Panc1 (cell line): ENCODE measurements at places on chromosomes 2 and 18.

GRCh38 chr2:212364112-212364985 lies 174.3 kb downstream of the ERBB4 start:
- no peak for DNase-seq

DNA sequence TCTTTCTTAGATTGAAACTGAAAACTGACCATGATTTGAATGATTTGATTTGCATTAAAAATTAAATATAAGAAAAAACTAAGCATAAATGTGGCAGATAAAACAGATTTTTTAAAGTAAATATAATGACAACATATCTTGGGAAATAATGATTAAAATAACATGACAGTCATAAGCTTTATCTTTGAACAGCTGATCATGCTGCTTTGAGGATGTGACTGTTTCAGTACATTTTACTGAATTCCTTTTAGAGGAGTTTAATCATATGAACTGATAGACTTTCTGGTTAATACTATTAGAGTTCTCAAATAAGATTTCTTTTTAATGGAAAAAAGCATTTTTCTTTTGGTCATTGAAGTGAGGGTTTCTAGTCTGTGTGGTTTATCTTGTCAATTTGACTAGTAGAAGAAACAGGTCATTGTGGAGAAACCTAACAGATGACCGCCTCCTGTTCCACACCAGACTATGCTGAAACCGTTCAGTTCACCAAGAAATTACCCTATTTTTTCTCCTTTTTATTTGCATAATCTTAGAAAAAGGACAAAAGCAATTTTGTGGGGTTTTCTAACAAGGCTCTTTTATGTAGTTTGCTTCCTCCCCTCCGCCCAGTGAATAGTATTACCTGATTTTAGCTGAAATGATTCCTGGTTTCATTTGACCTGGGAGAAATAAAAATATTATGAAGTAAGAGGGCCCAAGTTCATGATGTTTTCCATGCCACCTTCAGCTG lies 262.1 kb downstream of the PTGR3 start:
- DNase-seq = peak; percentile 28

- no peak for DNase-seq
Observed at GRCh38 chr18:5058768-5059695, 138.0 kb downstream of the AKAIN1 start.

DNA sequence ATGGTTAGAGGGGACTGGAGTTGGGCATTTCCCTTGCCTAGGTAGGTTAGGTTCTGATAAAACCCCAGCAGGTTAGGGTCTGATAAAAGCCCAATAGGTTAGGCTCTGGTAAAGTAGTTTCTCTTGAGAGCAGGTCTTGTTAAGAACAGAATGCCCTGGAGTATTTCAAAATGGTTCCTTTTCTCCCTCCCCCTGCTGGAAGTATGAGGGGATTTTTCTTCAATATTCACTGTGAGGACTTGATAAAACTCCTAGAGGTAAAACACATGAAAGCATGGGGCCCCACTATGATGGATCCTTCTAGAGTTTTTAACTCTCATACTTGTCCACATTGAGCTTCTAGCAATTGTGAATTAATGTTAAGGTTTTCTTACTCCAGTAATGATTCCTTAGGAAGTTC lies 27.6 kb downstream of the ANKAR start:
- DNase-seq = no peak

- peak; percentile 15 for DNase-seq
Observed at GRCh38 chr2:199861132-199861774, 10.3 kb upstream of the FTCDNL1 start.

GRCh38 chr2:95268211-95269035 lies 5.8 kb upstream of the PROM2 start:
- no peak for DNase-seq

- DNase-seq = no peak
Observed at GRCh38 chr2:149587950-149588487, 444 bp upstream of the MMADHC start.

DNA sequence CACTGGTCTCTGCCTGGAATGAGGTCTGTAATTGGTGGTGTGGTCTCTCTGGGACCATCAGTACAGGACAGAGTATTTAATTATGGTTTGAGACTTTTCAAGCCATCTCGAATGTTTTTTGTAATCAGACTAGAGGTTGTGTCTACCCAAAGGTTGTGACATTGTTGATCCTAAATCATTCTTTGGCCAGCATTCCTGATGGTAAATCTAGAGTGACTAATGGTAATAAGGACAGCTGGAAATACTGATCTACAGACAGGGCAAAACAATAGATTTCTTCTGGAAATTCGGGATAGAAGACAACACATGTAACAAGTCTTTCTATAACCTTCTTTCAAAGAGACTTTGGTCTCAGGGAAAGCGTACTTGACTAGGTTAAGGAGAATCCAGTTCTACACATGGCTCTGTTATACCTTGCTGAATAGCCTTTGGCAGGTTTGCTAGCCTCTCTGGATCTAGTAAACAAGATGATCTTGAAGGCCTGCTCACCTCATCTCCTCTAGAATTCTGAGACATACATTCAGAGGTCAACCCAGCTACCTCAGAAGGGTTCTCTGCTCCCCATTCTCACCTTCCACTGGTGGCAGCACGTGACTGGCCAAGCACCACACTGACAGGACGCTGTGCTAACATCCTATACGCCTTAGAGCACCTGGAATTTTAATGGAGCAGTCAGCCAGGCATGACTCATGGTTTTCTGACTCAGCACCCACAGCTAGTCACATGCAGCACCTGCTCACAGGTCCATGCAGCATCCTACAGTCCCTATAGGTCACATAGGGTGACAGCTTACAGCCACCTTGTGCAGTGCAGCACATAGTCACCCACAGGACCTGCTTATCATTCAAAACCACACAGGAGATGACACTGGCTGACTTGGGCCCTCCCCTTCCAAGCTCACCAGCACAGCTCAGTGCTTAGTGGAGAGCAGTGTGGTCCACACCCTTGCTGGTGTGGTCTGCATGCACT lies 12.2 kb downstream of the PLB1 start:
- peak; percentile 76 for DNase-seq

GRCh38 chr2:71851094-71851750 lies 296.4 kb downstream of the CYP26B1 start:
- no peak for DNase-seq

GRCh38 chr2:39881494-39881893 lies 102.4 kb upstream of the THUMPD2 start:
- peak; percentile 57 for DNase-seq

DNA sequence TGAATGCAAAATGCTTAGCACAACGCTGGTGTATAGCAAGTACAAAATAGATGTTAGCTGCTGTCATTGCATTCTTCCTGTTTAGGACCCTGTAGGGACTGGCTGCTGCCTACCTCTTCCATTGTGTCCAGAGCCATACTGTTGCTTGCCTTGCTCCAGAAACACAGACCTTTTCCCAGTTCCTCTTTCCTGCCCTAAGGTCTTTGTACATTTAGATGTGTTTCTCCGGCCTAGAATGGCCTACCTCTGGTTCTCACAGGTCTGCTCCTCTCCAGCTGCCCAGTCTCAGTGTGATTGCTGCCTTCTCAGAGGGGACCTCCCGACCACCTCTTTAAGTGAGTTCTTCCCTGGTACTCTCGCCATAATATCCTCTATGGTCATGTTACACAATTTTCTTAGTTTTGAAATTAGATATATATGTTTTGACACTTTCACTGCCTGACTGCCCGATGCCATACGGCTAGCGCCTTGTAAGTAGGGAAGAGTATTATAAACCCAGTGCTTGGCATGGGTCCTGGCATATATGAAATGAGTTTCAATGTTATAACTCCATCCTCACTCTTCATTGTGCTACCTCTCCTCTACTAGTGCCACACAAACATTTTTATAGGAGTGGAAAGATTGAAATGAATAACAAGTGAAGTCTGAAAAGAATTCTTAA lies 48.3 kb downstream of the RFTN2 start:
- DNase-seq = no peak

DNA sequence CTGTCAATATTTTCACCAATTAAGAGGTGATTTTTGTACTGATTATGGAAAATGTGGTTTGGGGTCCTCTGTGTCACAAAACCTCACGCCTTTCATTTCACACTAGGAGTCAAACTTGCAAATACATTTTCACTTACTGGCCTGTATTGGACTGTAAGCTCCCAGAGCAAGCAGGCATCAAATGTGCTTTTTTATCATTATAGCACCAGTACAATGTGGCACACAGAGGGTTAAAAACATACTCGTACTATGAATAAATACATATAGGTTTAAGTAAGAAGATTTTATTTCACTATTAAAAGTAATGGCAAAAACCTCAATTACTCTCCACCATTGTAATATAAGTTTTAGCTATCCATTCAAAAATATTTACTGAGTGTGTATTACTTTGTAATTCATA lies 56.7 kb downstream of the ABCB11 start:
- DNase-seq = no peak

DNA sequence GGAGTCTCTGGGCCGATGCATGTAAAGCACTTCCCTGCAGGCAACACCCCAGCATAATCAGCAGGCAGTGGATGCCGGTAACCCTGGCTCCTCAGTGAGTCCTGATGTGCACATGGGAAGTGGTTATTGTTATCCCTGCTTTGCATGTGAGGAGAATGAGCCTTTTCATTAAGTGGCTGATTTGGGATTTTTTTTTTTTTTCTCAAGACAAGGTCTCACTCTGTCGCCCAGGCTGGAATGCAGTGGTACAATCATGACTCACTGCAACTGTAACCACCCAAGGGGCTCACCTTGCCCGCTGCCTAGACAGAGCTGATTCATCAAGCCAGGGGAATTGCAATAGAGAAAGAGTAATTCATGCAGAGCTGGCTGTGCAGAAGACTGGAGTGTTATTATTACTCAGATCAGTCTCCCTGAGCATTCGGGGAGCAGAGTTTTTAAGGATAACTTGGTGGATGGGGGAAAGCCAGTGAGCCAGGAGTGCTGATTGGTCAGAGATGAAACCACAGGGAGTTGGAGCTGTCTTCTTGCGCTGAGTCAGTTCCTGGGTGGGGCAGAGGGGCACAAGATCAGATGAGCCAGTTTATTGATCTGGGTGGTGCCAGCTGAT lies 95.4 kb downstream of the SOCS6 start:
- peak; percentile 73 for DNase-seq

- no peak for DNase-seq
Observed at GRCh38 chr2:31987454-31988220, 23.2 kb downstream of the MEMO1 start.

GRCh38 chr2:113275556-113276215 lies 3.0 kb downstream of the PAX8 start:
- DNase-seq = no peak

GRCh38 chr2:187658952-187659525 lies 104.8 kb upstream of the TFPI start:
- no peak for DNase-seq

- no peak for DNase-seq
Observed at GRCh38 chr2:227761740-227762476, 16.2 kb downstream of the SCYGR8 start.

DNA sequence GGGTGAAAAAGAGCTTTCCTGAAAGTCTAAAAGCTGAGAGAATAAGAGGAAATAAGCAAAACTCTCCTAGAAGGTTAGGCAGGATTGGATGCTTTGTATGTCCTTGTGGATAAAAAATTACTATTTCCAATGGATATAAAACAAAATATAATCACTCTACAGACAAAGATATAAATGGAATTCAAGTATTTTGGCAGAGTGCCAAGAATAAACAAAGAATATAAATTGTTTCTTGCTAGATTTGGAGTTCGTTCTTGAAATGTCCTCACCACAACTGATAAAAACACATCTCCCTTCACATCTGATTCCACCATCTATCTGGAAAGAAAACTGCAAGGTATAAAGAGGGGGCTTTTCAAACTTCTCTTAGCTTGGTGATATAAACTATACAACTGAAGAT lies 13.3 kb downstream of the SULT1C3 start:
- DNase-seq = no peak

- no peak for DNase-seq
Observed at GRCh38 chr2:180747728-180748127, 232.7 kb upstream of the UBE2E3 start.

DNA sequence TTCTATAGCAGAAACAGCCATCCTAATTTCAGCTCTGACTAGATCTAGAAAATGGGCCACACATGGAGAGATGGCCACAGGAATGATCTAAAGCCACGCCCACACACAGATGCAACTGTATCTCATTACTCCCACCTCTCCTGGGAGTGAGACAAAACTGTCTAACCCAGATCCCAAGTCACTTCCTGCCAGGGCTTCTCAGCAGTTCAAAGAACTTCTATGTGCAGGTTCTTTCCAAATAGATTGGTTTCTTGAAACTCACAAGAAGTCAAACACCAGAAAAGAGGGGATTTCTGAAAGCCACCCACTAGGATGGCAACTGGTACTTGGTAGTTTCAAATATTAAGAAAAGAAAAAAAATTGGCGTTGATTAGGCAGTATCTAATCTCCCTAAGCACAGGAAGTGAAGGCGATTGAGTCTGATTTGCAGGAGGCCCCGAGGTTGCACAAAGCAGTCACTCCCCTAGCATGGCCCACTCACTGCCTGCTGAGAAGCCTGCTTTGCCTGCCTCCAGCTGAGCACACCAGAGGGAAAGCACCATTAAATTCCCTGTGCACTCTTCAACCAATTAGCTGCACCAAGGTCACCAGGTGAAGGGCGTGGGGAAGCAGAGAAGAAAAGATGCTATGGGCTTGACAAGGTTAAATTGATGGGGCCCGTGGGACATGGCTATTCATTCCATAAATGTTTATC lies 51.1 kb downstream of the PAPOLG start:
- DNase-seq = no peak

DNA sequence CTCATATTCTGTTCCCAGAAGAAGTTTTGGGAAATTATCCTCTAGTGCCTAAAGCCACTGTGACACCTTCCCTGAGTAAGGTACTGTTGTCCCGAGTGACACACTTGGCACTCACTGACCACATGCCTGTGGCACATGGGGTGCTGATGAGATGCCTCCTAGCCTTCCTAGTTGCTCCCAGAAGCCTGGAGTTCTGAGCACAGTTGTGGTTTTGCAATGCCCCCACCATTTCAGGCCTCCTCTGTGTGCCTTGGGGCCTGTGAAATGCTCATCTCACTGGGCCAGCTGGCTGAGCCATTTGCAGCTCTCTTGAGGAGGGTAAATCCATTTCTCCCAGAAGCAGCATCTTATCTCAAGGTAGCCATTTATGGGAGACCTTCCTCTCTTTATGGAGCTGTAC lies 91.8 kb downstream of the DGKD start:
- DNase-seq = no peak

GRCh38 chr2:11286323-11286722 lies 58.1 kb downstream of the ROCK2 start:
- DNase-seq = no peak

DNA sequence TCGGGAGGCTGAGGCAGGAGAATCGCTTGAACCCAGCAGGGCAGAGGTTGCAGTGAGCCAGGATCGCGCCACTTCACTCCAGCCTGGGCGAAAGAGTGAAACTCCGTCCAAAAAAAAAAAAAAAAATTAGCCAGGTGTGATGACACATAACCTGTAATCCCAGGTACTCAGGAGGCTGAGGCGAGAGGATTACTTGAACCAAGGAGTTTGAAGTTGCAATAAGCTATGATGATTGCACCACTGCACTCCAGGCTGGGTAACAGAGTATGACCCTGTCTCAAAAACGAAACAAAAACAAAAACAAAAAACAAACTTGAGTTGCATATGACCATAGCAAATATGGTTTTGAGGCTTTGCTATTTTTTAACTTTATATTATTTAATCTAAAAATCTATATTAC lies 25.8 kb downstream of the SANBR start:
- no peak for DNase-seq
